ENCODE measurements at places on chromosomes 3 and 15.

GRCh38 chr3:128348805-128349531 lies 117.7 kb downstream of the DNAJB8 start:
- DNase-seq = no peak

DNA sequence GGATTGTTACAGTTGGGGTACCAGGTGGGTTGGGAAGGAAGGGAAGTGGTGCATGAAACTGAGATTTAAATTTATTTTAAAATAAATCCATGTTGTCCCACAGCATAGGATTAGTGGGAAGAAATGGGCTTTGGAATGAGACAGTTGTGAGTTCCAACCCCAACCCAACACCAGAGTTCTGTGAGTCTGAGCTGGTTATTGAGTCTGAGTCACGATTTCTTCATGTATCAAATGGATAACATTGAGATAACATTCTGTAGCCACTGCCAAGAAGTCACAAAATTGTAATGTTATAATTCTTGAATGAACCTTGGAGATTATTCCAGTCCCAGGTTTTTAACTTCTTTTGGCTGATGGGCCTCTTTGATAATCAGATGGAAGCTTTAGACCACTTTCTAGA lies 13.7 kb downstream of the IFT122 start:
- DNase-seq = no peak

DNA sequence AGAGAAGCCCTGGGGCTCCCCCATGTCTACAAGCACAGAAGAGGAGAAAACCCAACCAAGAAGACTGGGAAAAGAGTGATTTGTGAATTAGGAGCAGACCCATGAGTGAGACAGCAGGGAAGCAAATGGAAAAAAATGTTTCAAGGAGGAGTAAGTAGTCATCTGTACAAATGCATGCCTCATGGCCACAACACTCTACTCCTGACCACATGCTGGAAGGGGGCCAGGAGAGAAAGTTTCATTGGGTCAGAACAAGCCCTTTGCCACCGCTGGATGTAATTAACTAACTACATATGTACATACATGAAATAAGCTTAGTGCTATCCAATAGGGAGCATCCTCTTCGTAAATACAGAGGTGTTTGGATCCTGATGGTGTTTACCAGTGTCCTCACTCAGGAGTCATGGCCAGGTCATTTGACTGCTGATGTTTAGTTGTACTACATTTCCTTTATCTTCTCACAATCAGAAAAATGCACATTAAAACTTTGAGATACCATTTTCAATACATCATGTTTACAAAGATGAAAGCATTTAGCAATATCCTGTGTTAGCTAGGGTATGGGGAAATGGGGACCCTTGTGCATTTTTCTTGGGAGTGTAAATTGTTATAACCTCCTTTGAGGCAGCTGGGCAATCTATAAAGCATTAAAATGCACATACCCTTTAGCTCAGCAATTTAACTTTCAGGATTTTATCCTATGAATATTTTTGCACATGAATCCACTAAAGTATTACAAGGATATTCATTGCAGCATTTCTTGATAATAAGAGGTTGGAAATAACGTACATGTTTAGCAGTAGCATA lies 27.1 kb downstream of the CLRN1 start:
- DNase-seq = no peak

DNA sequence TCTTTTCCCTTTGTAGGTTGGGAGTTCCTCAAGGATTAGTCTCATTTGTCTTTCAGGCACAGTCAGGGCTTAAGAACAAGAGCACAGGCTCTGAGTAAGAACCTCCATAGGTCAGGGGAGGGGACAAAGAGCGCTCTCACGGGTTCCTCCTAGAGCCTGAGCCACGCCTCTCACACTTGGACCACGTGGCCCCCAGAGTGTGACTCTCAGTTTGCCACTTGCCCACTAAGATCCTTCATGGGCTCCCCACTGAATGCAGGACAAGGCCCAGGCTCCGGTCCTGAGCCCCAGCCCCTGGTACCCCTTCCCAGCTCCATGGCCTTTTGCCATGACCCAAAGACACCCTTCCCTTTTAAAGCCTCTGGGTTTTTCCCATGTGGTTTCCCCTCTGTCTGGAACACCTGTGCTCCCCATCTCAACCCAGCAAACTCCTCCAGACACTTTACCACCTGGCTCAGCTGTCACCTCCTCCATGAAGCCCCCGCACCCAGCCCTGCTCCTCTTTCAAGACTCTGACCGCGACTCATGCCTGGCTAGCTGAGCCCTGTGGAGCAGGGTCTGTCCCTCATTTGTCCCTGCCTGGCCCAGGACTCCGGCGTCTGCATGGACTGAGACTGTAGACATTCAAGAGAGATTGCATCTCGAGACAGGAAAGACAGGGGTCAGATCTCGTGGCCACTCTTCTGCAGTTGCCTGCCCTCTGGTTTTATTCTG lies 32.7 kb downstream of the IQSEC1 start:
- DNase-seq = no peak

DNA sequence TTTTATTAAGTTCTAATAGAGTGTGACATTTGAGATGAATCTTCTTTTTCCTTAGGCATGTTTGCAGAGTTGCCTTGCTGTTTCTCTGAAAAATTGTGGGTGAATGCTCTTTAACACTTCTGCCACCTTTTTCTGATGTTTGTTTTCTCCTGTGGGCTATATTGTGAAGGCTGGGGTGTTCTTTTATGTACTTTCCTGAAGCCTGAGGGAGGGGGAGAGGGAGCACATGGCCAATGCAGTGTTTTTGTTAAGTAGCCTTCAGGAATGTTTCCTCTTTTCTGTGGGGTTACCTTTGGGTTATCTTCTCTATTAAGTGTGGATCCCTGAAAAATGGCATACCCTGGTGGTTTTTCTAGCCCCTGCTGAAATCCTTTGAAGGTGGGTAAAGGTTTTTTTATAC lies 50.2 kb downstream of the CMC1 start:
- DNase-seq = no peak

GRCh38 chr15:66934868-66935520 lies 130.4 kb upstream of the SMAD3 start:
- no peak for DNase-seq

- DNase-seq = no peak
These were observed 31.5 kb downstream of the SEMA5B start for GRCh38 chr3:122996038-122996580.

GRCh38 chr3:146128939-146129338 lies 32.0 kb downstream of the PLOD2 start:
- DNase-seq = no peak
